Fibroblast of skin of right quadriceps (primary cell): ENCODE measurements at places on chromosomes 3 and 15.

DNA sequence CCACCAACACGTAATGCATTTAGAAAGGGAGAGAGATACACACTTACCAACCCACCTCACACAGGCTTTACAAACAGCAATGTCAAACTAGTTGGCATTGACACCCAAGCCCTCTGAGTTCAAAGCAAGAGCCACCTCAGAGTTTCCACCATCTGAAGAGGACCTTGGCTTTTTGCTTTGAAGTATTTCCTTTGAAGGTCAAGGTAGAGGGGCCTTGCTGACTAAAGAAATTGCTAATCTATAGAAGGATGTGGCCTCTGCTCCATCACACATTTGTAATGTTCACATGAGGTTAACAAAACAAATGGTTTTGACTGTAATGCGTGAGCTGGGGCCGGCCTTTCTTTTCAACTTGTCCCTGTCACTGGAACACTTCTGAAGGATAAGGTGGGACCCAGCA is 117.7 kb downstream of the POLR2M start:
- no peak for DNase-seq

- peak; percentile 20 for DNase-seq
Observed at GRCh38 chr3:140585828-140586227, 92.0 kb upstream of the TRIM42 start.

DNA sequence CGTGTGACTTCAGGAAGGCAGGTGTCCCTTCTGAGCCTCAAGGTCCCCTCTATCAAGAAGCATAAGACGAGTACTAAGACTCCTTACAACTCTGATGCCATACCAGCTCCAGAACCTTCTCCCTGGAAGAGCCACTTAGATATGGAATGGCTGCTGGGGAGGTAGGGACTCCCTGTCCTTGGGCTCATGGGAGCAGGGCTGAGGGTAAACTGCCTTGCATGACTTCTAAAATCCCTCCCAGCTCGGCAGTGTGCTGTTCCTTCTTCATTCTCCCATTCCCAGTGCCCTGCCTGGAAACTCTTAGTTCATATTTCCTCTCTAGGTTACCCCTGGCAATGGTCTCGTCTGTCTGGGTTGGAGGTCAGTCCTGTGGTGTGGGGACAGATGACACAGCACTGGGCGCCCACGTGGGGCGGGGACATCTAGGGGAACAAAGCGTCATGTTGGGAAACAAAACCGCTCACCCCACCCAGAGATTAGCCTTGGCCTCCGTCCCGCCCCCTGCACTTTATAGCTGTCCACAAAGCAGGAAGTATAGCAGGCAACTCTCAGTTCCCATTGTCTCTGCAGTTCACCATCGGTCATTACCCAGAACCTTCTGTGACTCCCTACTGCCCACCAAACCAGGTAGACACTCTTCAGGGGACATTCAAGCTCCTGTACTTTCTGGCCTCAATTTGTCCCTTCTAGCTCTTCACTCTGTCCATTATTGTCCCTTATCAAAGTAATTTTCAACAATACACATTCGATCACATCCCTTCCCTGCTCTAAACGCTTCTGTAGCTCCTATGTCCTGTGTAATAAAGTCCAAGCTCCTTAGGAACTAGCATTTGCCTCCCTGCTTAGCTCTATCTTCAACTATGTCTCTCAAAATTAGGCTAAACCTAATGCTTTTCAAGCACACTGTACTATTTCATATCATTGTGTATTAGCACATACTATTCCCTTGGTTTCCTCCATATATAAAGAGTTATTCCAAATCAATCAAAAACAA is 73.8 kb downstream of the IQSEC1 start:
- DNase-seq = no peak

DNA sequence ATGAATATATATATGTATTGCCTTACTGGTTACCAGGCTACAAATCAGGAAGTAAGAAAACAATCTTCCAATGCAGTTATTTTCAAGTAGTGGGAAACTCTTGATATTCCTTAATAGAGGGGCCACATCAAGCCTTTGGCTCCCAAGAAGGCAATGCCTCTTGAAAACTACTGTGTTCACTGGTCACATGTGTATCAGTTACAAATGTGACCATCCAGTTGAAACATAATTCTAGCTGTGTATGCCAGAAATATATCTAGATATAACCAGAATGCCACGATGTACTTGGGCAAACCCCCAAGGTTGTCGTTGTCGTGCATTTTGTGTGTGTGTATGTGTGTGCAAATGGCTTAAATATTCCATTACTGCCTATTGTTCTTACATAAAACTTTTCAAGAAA is 200.8 kb downstream of the SUCLG2 start:
- no peak for DNase-seq

DNA sequence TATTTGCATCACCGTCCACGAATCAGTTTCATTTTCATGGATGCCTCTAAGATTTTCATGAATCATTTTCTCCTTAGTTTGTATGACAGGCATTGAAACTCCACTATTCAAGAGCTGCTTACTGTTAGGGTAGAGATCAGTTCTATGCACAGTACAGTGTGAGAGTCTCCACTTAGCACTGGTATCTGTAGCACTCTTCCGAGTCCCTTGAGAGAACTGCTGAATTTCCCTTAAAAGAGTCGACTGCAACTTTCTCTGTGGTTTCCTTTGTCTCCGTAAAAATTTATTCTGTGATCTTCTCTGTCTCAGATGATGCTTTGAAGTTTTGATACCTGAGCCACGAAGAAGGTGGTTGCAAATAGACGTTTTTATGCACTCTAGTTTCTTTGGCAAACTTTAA is 14.8 kb downstream of the GTPBP8 start:
- DNase-seq = no peak

DNA sequence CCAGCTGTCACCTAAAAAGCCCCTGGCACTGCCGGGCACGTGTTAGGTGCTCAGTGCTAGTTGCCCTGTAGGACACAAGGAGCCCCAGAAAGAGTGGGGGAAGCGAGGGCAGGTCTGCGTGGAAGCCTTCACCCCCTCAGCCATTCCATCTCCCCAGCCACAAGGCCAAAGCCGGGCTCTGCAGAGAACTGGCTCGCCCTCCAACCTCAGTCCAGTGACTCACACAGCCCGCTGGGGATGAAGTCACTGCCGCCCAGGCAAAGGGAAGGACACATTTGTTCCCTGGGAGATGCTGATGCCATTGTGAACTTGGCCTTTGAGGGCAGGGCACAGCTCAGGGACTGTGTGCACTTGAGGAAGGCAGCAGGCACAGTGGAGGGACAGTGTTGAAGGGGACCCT is 48.1 kb downstream of the IQSEC1 start:
- DNase-seq = peak; percentile 29

GRCh38 chr15:51260202-51260601 is 78.2 kb downstream of the CYP19A1 start:
- DNase-seq = peak; percentile 89

GRCh38 chr15:53414167-53414566 is 345.3 kb downstream of the WDR72 start:
- no peak for DNase-seq

DNA sequence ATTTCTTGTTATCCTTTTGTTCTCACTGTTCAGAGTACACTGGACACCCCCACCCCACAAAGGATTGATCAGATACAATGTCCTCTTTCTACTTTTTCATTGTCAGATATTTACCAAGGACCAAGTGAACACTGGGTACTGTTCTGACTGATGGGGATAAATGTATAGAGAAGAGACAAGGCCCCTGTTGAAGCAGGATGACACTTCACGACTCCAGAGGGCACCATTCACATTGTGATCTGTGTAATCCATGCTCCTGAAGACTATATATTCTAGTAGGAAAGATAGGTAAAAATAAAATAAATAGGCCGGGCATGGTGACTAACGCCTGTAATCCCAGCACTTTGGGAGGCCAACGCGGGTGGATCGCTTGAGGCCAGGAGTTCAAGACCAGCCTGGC is 7.2 kb upstream of the CRYGS start:
- DNase-seq = no peak

GRCh38 chr15:84764989-84765388 is 16.6 kb downstream of the ZNF592 start:
- DNase-seq = no peak

GRCh38 chr3:108528459-108529252 is 18.3 kb upstream of the MYH15 start:
- DNase-seq = no peak

GRCh38 chr3:13348661-13349396 is 71.3 kb downstream of the NUP210 start:
- DNase-seq = peak; percentile 45

DNA sequence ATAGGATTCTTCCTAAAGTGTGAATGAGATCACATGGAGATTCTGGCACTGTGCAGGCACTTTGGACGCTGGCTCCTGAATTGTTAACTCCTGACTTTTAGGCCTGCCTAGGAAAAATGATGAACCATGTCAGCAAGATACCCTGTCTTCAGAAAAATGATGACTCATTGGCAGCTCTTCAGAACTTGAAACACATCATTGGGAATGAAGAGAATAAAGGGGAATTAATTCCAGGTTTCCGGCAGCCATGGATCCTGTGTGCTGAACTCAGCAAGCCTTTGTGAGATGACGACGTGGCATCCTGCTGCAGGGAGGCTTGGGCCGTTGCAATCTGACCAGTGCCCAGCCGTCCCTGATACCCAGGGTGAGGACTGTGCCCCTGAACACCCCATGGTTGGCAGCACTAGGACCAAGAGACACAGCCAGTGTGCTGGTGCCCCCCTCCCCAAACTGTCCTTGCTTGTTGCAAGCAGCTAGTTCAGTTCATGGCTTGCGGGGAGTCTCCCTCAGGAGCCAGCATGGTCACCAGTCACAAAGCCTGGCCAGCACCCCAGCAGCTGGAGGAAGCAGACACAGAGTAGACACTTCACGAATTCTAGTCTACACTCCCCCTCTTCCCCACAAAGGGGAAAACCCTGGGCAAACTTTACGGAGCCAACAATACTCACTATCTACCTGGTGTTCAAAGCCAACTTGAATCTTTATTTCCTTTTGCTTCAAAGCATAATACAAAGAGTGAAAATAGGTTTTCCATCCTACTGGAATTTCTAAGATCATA is 7.8 kb upstream of the LIPC start:
- DNase-seq = peak; percentile 90

GRCh38 chr3:68088216-68088615 is 433.8 kb upstream of the SUCLG2 start:
- DNase-seq = no peak

GRCh38 chr15:31173790-31174450 is 72.4 kb upstream of the TRPM1 start:
- DNase-seq = no peak

DNA sequence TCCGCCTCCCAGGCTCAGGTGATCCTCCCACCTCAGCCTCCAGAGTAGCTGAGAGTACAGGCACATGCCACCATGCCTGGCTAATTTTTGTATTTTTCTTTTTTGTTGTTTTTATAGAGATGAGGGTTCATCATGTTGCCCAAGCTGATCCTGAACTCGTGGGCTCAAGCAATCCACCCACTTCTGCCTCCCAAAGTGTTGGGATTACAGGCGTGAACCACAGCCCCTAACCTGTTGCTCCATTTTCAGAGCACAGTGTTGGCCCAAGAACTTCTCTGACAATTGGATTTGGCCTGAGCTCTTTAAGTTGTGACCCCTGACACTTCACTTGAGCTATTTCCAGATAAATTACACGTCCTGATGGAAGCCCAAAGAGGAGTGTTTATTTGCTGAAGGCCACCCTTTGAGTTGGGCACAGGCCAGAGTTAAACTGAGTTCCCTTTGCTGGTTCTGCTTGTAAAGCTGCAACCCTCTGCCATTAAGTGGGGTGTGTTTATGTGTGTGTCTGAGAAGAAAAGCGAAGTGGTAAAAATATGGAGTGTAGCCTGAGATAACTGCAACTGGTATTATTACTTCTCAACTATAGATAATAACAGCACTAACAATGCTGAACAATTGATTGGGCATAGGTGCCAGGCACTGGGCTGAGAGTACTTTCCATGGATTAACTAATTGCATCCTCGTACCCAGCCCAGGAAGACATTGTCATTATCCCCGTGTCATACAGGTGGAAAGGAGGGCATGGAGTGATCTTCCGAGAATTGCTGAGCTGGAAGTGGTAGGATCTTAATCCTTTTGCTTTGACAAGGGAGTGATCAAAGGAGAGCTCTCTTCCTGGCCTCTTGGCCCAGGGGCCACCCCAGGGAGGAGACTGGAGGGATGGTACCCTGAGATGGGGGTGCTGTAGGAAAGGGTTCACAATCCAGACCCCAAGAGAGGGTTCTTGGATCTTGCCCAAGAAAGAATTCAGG is 91.5 kb upstream of the PROK2 start:
- DNase-seq = no peak
